ENCODE measurements at places on chromosomes 4 and X. TPM values are rescaled to one million over a fixed set of nuclear protein-coding genes. Genes with fewer than 3 reads are reported as not detected.
A peak's percentile ranks its signal among the peaks of the same experiment; 100 is the strongest.

DNA sequence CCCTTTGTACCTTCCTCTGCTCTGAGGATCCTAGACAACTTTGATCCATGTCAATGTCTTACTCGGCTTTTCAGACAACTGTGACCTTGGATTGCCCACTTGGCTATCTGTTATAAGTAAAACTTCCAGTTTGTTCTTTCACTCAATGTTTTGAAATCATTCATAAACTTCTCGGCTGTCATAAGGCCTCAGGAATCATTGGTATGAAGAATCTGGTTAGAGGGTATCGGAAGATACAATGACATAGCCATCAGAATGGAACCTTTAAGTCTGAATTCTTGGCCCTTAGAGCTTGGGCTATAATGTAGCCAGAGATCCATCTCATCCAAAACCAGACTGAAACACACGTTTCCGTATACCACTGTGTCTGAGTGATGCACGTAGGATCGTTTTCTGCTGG, 59.0 kb upstream of the WDR1 start:
- no peak for DNase-seq

The GABRE gene
- total RNA-seq = 18.1 TPM

GRCh38 chrX:7993873-7994272, 66.7 kb upstream of the PNPLA4 start:
- no peak for DNase-seq

DNA sequence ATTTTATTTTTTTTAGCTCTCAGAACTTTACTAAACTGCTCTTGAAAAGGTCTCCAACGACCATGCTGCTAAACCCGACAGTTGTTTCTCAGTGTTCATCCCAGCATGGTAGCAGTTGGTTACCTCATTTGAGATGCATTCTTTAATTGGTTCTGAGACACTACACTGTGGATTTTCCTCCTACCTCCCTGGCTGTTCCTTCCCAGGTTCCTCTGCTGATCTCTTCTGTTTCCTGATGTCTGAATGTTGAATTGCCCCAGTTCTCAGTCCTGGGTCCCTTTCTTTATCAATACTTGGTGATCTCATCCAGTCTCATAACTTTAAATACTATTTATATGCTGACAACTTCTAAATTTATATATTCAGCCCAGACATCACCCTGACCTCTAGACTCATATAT, 19.1 kb upstream of the TMEM165 start:
- no peak for DNase-seq

The NWD2 gene
- total RNA-seq = 0.17 TPM

GRCh38 chr4:58475097-58475496, 1364.9 kb upstream of the IGFBP7 start:
- DNase-seq = no peak

The GYG2 gene
- 4.6 TPM for total RNA-seq

DNA sequence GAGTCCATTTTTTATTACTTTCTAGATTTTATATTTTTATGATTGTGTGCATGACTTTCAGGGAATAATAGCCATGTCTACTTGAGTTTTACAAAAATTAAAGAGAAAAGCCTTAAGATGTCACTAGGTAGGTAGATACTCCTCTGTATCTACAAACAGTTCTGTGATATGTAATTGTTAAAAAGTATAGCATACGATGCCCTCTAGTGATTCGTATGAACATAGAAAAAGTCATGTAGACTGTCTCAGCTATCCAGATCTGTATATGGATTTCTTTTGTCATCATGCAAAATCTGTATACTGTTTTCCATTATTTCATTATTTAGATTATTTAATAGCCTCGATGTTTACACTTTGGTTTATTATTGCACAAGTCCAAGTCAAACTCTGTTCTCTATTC, 856.6 kb downstream of the CENPC start:
- DNase-seq = no peak

DNA sequence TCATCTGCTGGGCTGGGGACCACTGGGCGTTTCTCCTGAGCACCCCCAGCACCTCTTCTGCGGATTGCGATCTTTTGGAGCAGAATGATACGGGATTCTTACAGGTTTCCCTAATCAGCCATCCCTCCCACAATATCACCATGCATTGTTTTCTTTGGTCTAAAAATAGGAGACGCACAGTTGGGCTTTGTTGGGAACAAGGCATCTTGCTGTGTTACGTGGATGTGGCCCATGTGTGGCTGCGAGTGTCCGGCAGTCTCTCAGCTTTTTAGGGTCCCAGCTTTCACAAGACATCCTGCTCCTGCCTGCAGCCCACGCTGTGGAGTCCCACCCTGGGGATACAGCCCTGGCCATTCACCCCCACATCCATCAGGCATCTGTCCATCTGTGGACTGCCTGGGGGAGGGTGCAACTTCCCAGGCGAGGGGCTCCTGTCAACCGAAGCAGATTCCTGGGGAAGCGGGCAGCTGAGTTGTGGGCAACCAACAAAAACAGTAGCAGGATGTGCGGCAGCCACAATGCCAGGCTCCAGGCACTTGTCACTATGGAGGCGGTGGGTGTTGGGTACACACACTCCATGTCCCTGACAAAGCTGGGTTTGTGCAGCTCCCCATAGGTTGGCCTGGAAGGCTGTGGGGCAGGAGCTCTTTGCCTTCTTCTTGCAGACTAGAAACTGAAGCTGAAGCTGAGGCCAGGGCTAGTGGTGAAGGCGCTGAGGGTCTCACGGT, 185.5 kb upstream of the PSAPL1 start:
- no peak for DNase-seq

- DNase-seq = no peak
Observed at GRCh38 chr4:62618042-62618441, 1417.9 kb downstream of the ADGRL3 start.

DNA sequence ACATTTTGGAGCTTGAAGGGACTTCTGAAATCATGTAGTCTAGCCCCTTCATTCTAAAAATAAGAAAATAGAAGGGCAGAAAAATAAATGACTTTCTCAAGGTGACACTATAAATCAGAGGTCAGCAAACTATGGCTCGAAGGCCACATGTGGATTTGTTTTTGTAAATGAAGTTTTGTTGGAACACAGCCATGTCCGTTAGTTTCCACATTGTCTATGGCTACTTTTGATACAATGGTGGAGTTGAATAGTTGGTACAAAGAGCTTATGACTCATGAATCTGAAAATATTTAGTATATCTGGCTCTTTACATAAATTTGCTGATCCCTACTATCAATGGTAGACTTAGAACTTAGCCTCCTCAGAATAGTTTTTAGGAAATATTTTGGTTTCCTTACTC, 302.4 kb upstream of the PRPS2 start:
- no peak for DNase-seq

DNA sequence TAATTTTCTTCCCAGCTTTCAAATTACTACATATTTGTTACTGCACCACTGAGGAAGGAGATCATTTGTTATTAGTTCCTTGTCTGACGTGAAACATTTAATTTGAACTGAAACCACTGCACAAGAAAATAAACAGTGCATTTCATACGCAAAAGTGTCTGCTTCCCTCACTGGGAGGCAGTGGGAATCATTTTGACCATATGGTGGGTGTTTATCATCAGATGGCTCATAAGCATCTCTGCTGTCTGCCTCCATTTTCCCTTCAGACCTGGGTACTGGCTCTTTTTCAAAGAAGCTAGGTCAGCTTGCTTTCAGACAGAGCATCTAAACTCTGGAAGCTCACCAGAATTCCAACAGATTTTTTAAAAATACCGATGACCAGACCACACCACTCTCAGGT, 135.2 kb downstream of the PCDH19 start:
- DNase-seq = no peak

GRCh38 chr4:183773790-183774189, 114.7 kb downstream of the TRAPPC11 start:
- no peak for DNase-seq

DNA sequence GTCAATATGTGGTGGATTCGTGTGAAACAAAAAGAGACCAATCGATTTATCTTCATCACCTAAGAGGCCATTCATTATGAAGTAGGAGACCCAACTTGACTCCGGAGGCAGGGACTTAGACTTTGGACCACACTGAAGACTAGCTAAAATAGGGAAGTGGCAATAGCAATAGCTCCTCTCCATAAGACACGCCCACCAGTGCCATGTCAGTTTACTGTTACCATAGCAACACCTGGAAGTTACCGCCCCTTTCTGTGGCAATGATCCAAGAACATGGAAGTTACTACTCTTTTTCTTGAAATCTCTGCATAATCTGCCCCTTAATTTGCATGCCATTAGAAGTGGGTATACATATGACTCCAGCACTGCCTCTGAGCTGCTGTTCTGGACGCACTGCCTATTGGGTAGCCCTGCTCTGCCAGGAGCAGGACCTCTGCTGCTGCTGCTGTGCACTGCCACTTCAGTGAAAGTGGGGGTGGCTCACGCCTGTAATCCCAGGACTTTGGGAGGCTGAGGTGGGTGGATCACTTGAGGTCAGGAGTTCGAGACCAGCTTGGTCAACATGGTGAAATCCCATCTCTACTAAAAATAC, 163.2 kb downstream of the PRKX start:
- DNase-seq = peak; percentile 3

DNA sequence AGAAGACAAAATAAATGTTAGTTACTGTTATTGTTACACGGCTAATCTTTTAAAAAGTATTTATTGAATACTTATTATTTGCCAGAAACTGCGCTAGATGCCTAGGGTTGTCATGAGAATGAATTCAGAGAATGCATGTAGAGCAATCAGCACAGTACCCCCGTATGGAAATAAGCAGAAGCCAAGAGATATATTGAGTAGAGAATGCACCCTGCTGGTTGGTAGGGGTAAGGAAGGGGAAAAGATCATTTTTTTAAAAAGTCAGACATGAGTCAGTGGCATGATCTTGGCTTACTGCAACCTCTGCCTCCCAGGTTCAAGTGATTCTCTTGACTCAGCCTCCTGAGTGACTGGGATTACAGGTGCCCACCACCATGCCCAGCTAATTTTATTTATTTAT, 13.1 kb upstream of the DRP2 start:
- DNase-seq = no peak

DNA sequence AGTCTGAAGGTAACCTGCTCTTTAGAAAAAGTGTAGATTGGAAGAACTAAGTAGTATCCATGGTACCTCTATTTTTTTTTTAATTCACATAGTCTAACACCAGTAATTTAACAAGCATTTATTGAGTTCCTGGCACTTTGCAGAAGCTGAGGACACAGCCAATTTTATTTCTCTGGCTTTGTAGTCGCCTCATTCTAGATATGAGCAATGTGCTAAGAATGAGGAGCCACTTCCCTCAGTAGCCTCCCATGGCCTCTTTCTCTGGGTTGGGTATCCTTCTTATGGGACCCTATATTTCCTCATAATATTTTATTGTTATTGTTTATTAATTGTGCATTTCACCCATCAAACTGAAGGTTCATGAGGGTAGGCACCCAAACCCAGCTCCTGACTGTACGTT, 67.6 kb downstream of the ENPEP start:
- DNase-seq = no peak

- DNase-seq = peak; percentile 82
Observed at GRCh38 chr4:41256740-41257256, at the start of gene UCHL1. TSS of gene UCHL1 (plus strand) at chr4:41256928. CDS start at chr4:41256977, 49 bp downstream.

- peak; percentile 35 for DNase-seq
Observed at GRCh38 chr4:58368221-58368620, 1258.0 kb upstream of the IGFBP7 start.

- no peak for DNase-seq
Observed at GRCh38 chrX:154819771-154820341, 14.6 kb upstream of the MPP1 start.

- DNase-seq = no peak
Observed at GRCh38 chr4:2127609-2128332, 68.6 kb downstream of the NAT8L start.

DNA sequence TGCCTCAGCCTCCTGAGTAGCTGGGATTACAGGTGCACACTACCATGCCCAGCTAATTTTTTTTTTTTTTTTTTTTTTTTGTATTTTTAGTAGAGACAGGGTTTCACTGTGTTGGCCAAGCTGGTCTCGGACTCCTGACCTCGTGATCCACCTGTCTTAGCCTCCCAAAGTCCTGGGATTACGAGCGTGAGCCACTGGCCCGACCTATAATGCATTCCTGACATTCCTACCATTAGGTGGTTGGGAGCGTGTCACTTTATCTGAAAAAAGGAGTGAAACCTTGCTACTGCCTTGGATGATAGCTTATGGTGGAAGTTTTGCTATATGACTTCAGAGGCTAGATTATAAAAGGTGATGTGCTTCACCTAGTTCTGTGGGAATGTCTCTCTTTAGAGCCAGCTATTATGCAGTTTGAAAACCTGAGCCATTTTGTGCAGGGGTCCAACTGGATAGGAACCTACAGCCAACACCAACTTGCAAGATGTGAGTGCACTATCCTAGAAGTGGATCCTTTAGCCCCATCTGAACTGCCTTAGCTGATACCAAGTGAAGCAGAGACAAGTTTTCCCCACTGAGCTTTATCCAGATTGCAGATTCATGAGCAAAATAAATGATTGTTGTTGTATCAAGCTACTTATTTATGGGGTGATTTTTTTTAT, 29.8 kb upstream of the EMCN start:
- no peak for DNase-seq

The PPEF1 gene
- total RNA-seq = 0.80 TPM

DNA sequence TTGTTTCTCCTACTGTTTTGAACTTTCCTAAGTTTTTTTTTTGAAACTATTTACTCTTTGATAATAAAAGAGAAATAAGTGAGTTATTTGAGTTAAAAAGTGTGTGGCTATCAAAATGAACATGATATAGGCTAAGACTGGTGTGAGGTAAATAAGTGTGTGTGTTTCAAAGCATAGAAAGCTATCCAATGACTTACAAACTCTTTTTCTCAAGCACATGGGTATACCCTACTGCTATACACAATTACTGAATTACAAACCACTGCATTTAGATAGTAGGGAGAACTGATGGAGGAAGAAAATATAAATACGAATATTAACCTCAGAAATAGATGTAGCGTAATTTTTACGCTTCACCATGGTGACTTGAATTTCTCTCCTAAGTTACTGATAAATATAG, 305.8 kb upstream of the ANXA10 start:
- DNase-seq = no peak

The NUDT11 gene
- total RNA-seq = 0.40 TPM

The PARM1 gene
- 101 TPM for total RNA-seq

DNA sequence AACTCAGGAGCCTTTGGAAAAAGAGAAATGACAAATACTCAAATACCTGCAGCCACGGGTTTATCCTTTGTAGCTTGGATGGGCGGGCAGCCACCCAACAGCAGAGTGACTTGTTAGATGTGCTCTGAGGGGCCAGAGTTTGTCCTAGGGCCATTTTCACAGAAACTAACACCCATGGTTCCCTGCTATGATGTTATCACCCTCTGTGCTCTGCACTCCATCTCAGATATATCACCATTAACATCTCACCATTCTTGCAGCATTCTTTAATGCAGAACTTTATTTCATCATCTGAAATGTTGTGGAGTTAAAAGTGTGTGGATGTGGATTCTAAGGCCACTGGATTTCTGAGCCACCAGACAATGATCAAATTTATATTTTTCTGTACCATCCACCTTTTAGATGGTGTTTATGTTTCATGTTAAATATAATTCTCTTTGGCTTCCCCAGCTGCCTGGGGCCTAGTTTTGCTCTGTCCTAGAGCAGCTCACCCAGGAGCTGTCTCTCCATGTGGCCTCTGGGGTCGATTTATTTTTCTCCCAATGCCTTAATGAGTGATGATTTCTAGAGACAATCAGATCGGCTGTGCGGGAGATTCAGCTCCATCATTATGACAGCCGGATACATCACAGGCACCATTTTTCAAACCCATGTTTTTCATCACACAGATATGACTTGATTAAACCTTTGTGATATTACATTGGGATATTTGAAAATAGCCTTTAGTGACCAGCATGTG, 380.8 kb downstream of the BCOR start:
- no peak for DNase-seq

The CXCL10 gene
- 3.8 TPM for total RNA-seq

- no peak for DNase-seq
Observed at GRCh38 chr4:24260133-24260715, 324.1 kb downstream of the DHX15 start.

The ERAS gene
- total RNA-seq = not detected

The GSTCD gene
- 17.9 TPM for total RNA-seq

GRCh38 chr4:165711912-165712311, 161.1 kb upstream of the TLL1 start:
- DNase-seq = no peak
